H7 (cell line): ENCODE measurements at places on chromosomes 7 and 10.

- no peak for DNase-seq
Measured at GRCh38 chr10:11153245-11153644, 135.6 kb downstream of the CELF2 start.

DNA sequence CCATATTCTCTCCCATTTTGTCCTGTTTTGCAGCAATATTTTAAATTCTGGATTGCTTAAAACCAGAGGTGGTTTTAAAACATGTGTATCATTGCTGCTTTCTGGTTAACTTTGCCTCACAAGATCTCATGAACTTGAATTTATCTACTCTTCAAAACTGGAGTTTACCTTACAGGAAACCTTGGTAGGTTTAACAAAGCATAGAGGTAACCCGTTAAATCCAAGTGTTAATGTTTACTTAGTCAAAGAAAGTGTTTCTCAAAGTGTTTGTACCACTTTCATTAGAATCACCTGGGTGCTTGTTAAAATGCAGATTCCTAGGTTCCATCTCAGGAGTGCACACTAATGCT is 44.0 kb upstream of the VDAC2 start:
- DNase-seq: no peak

DNA sequence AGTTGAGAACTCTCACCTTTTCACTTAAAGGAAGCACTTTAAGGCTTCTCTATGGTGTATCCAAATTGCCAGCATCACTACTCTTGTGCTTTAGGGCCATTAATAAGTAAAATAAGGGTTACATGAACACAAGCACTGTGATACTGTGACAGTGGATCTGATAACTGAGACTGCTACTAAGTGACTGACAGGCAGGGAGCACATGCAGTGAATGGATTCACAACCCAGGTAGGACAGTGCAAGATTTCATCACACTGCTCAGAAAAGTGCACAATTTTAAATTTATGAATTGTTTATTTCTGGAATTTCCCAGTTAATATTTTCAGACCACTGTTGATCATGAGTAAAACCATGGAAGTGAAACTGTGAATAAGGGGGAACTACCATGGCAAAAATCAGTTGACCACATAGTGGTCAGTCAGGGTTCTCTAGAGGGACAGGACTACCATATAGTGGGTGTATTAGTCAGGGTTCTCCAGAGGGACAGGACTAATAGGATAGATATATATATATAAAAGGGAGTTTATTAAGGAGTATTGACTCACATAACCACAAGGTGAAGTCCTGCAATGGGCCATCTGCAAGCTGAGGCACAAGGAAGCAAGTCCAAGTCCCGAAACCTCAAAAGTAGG is 20.9 kb upstream of the CYP51A1 start:
- no peak for DNase-seq

GRCh38 chr7:158244873-158245723 is 342.5 kb downstream of the PTPRN2 start:
- no peak for DNase-seq

GRCh38 chr10:59688921-59689351 is 20.7 kb downstream of the SLC16A9 start:
- no peak for DNase-seq
